ENCODE measurements at places on chromosomes 13 and 19.

- DNase-seq = no peak
Measured at GRCh38 chr13:20969182-20969581, 66.6 kb upstream of the XPO4 start.

DNA sequence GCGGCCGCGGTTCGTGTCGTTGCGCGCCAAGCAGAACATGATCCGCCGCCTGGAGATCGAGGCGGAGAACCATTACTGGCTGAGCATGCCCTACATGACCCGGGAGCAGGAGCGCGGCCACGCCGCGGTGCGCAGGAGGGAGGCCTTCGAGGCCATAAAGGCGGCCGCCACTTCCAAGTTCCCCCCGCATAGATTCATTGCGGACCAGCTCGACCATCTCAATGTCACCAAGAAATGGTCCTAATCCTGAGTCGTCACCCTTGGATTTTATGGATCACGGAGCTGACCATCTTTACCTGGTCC, 475 bp downstream of the MRPL57 start:
- no peak for DNase-seq

DNA sequence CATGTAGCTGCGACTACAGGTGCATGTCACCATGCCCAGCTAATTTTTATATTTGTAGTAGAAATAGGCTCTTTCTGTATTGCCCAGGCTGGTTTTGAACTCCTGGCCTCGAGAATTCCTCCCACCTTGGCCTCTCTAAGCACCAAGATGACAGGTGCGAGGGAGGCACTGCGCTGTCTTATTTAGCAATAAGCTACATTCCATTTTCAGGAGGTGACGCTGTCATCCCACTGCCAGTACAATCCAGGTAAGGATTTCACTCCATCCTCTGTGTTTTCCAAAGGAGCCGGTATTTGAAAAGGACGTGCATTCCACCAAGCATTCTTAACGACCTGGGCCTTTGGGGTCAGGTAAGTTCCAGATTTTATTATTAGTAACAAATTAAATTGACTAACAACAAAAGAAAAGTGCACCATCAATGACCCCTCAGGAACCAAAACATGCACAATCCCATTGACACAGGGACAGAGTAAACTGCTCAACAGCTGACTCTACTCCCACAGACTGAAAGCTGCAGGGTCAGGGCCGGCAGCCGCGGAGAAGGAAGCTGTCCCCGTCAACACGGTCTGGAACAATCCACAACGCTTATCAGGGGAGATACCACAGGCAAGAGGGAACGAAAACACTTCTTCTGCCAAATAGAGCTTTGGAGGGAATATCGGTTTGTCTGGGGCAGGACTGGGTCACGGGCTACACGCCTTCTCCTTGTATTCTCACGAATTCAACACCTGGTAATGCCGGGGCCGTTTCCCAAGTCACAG, 82.8 kb downstream of the INSR start:
- peak; percentile 45 for DNase-seq

GRCh38 chr13:60756306-60756705, 359.3 kb downstream of the TDRD3 start:
- DNase-seq = no peak

DNA sequence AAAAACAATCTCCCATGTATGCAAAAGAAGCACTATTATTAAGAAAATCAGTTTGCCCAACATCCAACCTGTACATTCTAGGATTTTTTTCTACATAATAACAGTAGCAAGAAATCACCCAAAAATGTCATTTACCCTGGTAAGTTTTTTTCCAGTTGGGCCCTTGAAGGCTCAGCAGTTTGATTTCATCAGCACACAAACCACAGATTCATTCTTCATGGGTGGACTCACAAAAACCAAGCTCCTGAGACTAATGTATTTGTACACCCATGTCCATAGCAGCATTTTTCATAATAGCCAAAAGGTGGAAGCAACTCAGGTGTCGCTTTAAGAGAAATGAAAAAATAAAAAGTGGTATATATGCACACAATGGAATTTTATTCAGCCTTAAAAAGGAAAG, 210.1 kb downstream of the TBC1D4 start:
- DNase-seq = no peak

GRCh38 chr13:46352805-46353204, 34.2 kb downstream of the RUBCNL start:
- DNase-seq = no peak

DNA sequence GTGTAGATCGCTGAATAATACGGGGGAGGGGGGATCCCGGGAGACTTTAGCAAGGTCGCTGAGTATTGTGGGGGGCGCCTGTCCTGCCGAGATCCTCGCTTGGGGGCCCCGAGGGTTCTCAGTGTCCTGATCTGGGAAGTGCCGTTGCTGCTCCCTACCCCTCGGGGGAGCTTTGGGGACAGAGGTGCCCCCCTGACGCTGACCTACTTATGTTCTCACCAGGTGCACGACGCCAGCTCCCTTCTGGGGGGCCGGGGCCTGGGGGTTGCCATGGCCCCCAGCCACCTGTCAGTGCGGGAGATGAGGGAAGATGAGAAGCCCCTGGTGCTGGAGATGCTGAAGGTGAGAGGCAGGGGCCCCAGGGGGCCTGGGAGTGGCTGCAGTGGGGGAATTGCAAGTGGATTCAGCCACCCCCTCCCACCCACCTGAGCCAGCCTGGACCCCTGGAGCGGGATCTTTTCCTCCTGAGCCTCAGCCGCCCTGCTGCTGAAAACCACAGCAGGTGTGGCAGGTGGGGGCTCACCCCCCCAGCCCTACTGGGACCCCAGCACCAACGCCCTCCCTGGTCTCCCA, 537 bp downstream of the NAT14 start:
- DNase-seq = no peak

GRCh38 chr13:60351855-60352615, 45.0 kb upstream of the TDRD3 start:
- DNase-seq = no peak

DNA sequence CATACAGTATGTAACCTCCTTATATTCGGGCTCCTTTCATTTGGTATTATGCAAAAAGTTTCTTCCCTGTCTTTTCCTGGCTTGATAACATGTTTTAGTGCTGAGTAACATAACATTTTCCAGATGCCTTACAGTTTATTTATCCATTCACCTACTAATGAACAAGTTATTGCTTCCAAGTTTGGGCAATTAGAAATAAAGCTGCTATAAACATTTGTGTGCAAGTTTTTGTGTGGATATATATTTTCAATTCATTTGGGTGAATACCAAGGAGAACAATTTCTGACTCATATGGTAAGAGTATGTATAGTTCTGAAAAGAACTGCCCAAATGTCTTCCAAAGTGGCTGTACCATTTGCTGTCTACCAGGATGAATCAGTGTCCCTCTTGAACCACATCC, 360.9 kb downstream of the PCDH17 start:
- DNase-seq = no peak

DNA sequence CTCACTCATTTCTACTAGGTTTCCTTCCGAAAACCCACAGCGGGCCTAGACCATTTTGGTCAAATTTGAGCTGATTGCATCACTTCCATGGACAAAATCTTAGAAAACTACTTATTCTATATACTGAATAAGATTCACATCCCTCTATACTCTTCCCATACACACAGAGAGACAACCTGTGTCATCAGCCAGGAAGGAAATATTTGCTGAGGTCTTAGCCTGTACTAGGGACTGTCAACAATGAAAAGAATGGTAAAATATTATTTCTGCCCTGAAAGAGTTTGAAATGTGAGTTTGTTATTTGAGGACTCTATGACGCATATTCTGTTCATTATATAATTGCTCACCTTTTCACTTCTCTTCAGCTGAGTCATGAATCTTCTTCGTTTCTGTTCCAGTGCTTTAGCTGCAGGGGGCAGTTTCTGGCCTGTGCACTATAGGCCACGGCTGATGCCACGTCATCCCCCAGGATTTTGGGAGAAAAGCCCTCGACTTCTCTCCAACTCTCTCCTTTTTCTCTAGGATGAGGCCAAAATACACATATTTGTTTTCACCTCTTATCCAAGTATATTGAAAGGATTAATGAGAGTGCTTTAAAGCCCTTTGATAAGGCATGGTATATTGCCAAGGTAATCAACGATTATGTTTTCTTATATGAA, 47.7 kb downstream of the GSX1 start:
- DNase-seq = no peak

DNA sequence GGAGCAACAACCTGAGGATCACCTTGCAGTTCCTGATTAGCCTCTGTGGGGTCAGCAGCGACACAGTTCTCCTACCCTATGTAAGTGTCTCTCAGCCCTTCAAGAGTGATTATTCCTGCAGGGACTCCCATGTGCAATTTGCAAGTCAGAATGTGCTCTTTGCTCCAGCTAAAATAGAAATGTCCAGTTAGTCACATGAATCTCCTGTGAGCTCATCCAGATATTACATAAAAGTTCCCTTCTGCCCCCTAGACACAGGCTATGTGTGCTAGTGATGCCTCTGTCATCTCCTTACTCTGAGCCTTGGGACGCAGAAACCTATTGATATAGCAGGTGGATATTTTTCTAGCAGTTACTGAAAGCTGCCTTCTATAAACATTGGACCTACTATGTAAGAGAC, 105.5 kb downstream of the ZAR1L start:
- DNase-seq = no peak

GRCh38 chr13:101673360-101674105, 221.1 kb downstream of the ITGBL1 start:
- no peak for DNase-seq

DNA sequence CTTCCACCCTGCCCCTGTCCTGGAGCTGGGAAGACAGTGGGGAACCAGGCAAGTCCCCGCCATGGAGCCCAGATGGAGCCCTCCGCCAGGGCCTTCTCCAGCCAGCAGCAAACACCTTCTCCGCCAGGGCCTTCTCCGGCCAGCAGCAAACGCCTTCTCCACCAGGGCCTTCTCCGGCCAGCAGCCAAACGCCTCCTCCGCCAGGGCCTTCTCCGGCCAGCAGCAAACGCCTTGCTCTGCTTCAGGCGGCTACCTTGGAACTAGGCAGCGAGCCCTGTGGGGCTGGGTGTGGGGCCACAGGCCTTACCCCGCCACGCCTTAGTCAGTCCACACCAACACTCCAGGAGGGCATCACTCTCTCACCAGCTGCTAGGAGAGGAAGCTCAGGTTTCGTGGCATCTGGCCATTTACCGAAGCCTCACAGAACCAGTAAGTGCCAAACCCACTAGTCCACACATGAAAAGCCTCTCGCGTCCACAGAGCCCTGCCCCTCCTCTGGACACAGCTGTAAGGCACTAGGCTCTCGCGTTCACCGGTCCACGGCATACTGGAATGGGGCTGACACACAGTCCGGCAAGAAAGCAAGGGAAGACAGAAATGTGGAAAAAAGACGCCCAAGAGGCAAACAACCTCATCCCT, 41.0 kb downstream of the MLLT1 start:
- no peak for DNase-seq

DNA sequence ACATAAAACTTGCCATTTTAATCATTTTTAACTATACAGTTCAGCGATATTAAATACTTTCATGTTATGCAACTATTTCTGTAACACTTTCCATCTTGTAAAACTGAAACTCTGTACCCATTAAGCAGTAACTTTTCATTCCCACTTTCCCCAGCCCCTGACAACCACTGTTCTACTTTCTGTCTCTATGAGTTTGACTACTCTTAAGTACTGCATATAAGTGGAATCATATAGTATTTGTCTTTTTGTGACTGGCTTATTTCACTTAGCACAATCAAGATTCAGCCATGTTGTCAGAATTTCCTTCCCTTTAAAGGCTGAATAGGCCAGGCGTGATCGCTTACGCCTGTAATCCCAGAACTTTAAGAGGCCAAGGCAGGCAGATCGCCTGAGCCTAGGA, 56.2 kb downstream of the ARHGAP35 start:
- no peak for DNase-seq

GRCh38 chr13:84812078-84812477, 929.8 kb upstream of the SLITRK1 start:
- DNase-seq = no peak

DNA sequence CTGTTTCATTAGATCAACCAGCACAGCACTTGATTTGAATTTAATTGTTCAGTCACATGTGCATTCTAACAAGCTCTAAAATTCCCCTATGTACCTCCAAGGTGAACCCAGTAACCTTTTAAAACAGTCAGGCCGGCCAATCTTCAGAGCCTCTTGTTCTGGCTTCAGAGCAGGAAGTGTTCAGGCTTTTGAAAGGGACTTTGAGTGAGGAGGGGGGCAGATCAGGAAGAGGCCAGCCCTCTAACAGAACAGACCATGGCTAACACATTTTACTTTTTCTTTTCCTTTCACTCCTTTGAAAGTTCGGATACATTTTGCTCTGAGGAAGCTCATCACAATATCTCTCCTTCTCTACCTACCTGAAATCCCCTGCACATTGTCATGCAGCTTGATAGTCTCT, 390.3 kb downstream of the TBC1D4 start:
- no peak for DNase-seq

DNA sequence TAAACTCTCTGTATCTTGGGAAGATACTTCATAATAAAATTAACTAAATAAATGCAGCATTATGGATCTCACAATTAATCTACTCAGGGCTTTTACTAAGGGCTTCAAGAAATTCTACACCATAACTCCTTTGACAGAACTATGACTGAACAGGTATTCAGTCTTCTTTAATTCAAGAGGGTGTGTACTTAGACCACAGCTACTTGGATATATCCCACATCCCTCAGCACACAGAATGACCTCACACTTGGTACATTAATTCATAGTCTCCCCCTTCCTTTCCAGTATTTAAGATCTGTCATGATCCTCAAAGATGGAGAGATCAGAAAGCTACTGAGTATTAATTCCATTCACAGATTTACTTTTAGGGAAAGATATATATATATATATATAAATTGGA, 11.6 kb downstream of the DIAPH3 start:
- no peak for DNase-seq

GRCh38 chr13:108742701-108743451, 113.5 kb downstream of the MYO16 start:
- DNase-seq = no peak
